ENCODE measurements at places on chromosomes 3 and 15.

GRCh38 chr3:161851941-161852566, 355.4 kb downstream of the OTOL1 start:
- H3K27ac ChIP-seq = no peak overlapping the region
- DNase-seq = no peak
- H3K4me3 ChIP-seq = no peak overlapping the region

GRCh38 chr3:16888785-16889607, 4.2 kb downstream of the PLCL2 start:
- no peak for DNase-seq
- H3K36me3 ChIP-seq = no peaks in the 10 kb centered on the region
- H3K4me3 ChIP-seq = no peak overlapping the region
- no peaks in the 10 kb centered on the region for H3K27me3 ChIP-seq

DNA sequence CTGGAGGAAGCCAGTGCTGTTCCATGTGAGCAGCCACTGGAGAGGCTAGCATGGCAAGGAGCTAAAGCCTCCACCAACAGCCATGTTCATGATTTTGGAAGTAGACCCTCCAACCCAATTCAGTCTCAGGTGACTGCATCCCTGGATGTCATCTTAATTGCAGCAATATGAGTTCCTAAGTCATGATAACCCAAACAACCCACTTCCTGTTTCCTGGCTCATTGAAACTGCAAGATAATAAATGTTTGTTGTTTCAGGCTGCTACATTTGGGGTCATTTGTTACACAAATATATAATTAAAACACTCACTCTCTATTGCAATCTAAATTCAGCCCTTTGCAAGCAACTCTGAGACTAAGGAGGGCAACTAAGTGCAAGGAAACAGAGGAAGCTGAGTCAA, 62.4 kb upstream of the SLC24A5 start:
- DNase-seq = no peak
- no peak overlapping the region for H3K27ac ChIP-seq
- H3K27me3 ChIP-seq = no peaks in the 10 kb centered on the region
- peaks cover 8% of the 10 kb centered on the region for H3K4me1 ChIP-seq
- H3K4me3 ChIP-seq = no peak overlapping the region

DNA sequence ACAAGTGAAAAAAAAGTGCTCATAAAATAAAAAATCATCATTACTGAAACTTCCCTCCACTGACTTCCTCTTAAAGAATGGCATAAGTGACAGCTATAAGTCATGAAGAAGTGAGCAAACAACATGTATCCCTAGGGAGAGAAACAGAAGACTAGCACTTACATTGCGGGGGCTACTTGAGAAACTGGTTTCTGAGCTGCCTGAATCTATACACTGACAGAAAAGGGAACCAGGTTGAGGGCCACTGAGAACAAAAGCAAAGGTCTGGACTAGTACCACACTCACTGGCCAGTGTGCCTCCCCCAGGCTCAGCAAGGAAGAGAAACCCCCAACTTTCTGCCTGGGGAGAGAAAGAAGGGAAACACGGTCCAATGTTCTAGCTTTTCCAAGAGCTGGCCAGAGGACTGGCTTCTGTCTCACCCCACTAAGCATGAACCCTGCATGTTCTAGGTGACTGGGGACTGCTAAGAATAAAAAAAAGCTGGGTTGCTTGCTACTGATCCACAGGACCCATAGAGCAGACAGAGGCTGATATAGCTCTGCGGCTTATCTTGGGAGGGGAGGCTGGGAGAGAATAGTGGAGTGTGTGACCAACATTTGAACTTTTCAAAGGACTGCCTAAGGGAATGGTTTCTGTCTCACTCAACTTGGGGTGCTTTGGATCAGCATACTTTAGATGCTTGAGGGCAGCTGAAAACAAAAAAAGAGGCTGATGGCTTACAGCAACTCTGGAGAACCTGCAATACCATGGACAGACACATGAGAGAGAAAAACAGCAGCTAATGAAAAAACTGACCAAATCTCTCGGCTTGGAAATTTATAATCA, 8.1 kb downstream of the RAD18 start:
- no peak for DNase-seq
- no peaks in the 10 kb centered on the region for H3K36me3 ChIP-seq
- no peaks in the 10 kb centered on the region for H3K27me3 ChIP-seq
- H3K27ac ChIP-seq = no peak overlapping the region
- no peaks in the 10 kb centered on the region for H3K4me1 ChIP-seq

GRCh38 chr3:129485721-129486663, 42.4 kb upstream of the RHO start:
- peak overlapping the region; percentile 6 for H3K27ac ChIP-seq
- peaks cover 56% of the 10 kb centered on the region for H3K4me1 ChIP-seq
- DNase-seq = no peak

- peak overlapping the region; percentile 58 for H3K27ac ChIP-seq
- no peaks in the 10 kb centered on the region for H3K27me3 ChIP-seq
- DNase-seq = peak; percentile 41
These were observed 281.4 kb downstream of the ADAMTS17 start for GRCh38 chr15:100060276-100060926.

GRCh38 chr15:99755692-99756409, 22.6 kb upstream of the LYSMD4 start:
- H3K4me3 ChIP-seq = no peak overlapping the region
- H3K27ac ChIP-seq = no peak overlapping the region
- H3K4me1 ChIP-seq = peaks cover 4% of the 10 kb centered on the region
- H3K36me3 ChIP-seq = no peaks in the 10 kb centered on the region
- no peaks in the 10 kb centered on the region for H3K27me3 ChIP-seq

DNA sequence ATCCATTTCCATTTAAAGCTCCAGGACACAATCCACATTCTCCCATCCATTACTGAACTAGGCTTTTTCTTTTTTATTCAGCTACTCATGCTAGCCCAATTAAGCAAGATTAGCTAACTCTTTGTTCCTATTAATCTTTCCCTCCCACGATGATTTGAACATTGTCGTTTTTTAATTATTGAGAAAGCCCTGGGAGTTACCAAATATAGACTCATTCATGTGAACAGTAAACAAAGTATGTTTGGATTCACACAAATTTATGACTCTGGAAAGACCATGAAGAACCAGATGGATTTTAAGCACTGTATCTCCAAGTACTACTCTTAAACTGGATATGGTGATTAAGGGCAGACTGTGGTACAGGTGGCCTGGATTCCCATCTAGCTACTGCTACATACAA, 82.2 kb downstream of the STRIT1 start:
- no peaks in the 10 kb centered on the region for H3K4me1 ChIP-seq
- H3K36me3 ChIP-seq = no peaks in the 10 kb centered on the region
- no peak overlapping the region for H3K27ac ChIP-seq
- H3K4me3 ChIP-seq = no peak overlapping the region

DNA sequence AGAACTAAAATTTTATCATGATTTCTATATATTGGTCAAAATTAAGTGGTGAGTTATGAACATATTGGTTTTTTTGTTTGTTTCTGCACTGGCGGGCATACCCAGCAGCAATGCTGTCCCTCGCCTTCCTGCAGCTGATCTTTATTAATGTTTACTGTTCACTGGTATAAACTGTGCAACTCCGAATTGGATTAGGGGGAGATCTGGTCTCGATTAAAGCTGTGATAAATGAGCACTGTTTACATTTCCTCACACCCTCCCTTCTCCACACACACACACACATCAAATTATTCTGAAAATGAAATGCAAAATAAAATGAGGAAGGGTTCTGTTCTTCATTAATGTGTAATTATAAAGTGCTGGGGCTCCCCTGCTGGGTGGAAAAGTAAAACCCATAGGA, 48.5 kb upstream of the DAZL start:
- H3K27me3 ChIP-seq = no peaks in the 10 kb centered on the region
- no peaks in the 10 kb centered on the region for H3K36me3 ChIP-seq
- no peak overlapping the region for H3K27ac ChIP-seq
- no peaks in the 10 kb centered on the region for H3K4me1 ChIP-seq
- no peak overlapping the region for H3K4me3 ChIP-seq

DNA sequence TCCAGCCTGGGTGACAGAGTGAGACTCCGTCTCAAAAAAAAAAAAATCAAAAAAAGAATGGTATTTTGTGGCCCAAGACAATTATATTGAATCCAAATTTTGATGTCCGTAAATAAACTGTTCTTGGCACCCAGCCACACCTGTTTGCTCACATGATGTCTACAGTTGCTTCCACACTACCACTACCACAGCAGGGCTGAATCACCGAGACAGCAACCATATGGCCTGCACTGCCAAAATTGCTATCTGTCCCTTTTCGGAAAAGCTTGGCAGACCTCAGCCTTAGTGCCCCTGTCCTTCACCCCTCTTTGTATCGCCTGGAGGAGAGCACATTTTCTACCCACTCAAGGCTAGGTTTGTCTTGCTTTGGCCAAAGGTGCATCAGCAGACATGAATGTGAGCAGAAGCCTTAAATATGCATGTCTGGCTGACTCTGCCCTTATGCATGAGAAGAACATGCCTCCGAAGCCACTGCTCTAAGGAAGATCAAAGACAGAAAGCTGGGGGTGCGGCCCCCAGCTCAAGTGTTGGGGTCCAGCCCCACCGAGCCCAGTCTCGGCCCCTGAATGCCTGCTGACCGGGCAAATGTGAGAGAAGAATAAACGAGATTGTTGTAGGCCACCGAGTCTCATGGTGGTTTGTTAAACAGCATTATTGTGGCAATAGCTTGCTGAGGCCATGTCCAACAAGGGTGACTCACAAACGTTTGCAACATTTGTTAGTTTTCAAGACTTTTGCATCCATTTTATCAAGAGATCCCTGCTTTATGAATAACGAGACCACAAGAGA, 108.1 kb downstream of the TPRA1 start:
- peaks cover 16% of the 10 kb centered on the region for H3K4me1 ChIP-seq
- H3K4me3 ChIP-seq = no peak overlapping the region
- no peaks in the 10 kb centered on the region for H3K27me3 ChIP-seq
- no peak for DNase-seq
